ENCODE measurements at places on chromosomes 4 and X.

GRCh38 chrX:2676794-2677675 lies 14.1 kb upstream of the CD99 start:
- H3K4me3 ChIP-seq = no peak overlapping the region
- H3K27me3 ChIP-seq = peaks cover 4% of the 10 kb centered on the region
- DNase-seq = no peak
- no peaks in the 10 kb centered on the region for H3K36me3 ChIP-seq
- no peak overlapping the region for H3K27ac ChIP-seq

GRCh38 chrX:133911825-133912495 lies 73.4 kb downstream of the GPC3 start:
- H3K4me3 ChIP-seq = no peak overlapping the region
- H3K36me3 ChIP-seq = no peaks in the 10 kb centered on the region
- H3K27me3 ChIP-seq = no peaks in the 10 kb centered on the region
- H3K4me1 ChIP-seq = peaks cover 25% of the 10 kb centered on the region

GRCh38 chrX:123834116-123834515 lies 25.7 kb upstream of the XIAP start:
- H3K4me3 ChIP-seq = no peak overlapping the region
- H3K27me3 ChIP-seq = no peaks in the 10 kb centered on the region
- no peaks in the 10 kb centered on the region for H3K4me1 ChIP-seq

GRCh38 chr4:1746919-1747602 lies 25.7 kb downstream of the TACC3 start:
- no peaks in the 10 kb centered on the region for H3K27me3 ChIP-seq
- no peak overlapping the region for H3K27ac ChIP-seq
- no peaks in the 10 kb centered on the region for H3K36me3 ChIP-seq
- no peaks in the 10 kb centered on the region for H3K4me1 ChIP-seq

DNA sequence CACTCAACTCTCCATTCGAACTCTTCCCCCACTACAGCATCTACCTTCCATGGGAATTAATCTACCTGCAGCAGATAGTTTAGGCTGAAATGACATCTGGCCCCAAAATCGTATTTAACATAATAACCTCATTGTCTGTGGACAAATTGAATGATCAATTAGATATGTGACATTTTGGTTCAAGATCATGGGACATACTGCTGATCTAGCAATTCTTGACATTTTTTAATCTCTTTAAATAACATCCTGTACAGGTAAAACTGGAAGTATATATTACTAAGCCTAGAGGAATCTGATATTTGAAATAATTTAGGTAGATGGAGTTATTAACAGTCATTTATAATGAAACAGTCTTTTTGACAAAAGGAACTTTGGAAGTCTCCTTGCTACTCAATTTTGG lies 702.5 kb downstream of the NLGN4X start:
- H3K27ac ChIP-seq = no peak overlapping the region
- no peaks in the 10 kb centered on the region for H3K36me3 ChIP-seq
- no peaks in the 10 kb centered on the region for H3K27me3 ChIP-seq
- no peak for DNase-seq

DNA sequence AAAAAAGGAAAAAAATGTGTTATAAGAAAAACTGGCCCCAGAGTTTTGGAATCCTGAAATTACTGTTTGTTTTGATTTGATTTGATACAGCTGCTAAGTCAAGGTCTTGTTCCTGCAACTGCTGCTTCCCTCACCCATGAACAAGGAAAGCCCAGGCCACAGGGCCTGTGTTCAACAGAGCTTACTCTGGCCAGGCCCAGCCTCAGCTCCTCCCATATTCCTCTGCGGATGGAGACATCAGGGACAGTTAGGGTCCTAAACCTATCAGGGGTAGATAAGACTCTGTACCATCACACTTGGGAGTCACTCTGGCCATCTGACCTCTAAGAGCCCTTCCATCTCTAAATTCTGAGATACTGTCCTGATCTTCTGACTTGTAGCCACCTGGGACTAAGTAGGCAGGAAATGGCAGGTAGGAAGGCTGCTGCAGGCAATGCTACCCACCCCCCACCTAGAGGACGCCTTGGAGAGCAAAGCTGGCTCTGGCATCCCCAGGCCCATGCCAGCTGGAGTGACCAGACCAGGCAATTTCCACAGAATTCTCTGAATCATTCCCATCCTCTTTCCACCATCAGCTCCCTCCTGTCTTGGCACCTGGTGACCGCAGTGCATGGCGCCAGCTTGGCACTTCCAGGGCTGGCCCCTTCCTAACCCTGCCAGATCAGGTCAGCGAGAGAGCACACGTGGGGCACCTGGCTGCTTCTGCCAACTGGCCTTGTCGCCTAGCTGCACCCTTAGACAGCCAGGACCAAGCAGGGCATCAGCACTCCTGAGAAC lies 58.0 kb upstream of the TMEM33 start:
- H3K36me3 ChIP-seq = no peaks in the 10 kb centered on the region
- no peak for DNase-seq
- peaks cover 98% of the 10 kb centered on the region for H3K27me3 ChIP-seq
- H3K27ac ChIP-seq = no peak overlapping the region
- H3K4me3 ChIP-seq = no peak overlapping the region

- H3K36me3 ChIP-seq = peaks cover 2% of the 10 kb centered on the region
- peaks cover 5% of the 10 kb centered on the region for H3K4me1 ChIP-seq
Measured at GRCh38 chr4:150379454-150379853, 202.5 kb upstream of the MAB21L2 start.

Measured in neural crest cell (in vitro differentiated cells).